Kidney (tissue), 22 donors: ENCODE measurements at places on chromosomes 13 and 19. TPM values are rescaled to one million over a fixed set of nuclear protein-coding genes. Genes with fewer than 3 reads are reported as not detected.

Gene TMC4
- 98.9 TPM for total RNA-seq

Gene ZNF181
- 13.4 TPM for total RNA-seq

GRCh38 chr19:16248380-16249023 lies 50.8 kb downstream of the AP1M1 start:
- DNase-seq: no peak
- no peaks in the 10 kb centered on the region for H3K4me1 ChIP-seq
- no peaks in the 10 kb centered on the region for H3K36me3 ChIP-seq
- H3K4me3 ChIP-seq: no peak overlapping the region
- no peak overlapping the region for H3K27ac ChIP-seq

DNA sequence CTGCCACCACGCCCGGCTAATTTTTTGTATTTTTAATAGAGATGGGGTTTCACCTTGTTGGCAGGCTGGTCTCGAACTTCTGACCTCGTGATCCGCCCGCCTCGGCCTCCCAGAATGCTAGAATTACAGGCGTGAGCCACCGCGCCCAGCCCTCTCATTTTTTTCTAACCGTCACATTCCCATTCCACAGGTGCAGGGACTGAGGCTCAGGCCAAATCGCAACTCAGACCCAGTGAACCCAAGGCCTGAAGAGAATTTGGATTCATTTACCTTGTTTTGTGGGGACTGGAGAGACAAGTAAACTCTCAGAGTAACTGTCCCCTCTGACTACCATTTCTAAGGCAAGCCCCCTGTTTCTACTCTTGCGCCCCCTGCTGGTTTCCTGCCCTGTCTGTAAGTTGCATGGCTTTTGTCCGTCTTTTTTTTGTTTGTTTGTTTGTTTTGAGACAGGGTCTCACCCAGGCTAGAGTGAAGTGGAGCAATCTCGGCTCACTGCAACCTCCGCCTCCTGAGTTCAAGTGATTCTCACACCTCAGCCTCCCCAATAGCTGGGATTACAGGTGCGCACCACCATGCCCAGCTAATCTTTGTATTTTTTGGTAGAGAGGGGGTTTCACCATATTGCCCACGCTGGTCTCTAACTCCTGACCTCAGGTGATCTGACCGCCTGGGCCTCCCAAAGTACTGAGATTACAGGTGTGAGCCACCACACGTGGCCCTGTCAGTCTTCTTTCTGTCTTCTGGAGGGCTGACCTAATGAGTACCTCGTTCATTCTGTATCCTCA lies 2.3 kb upstream of the STRN4 start:
- no peaks in the 10 kb centered on the region for H3K27me3 ChIP-seq
- H3K4me1 ChIP-seq: peaks cover 15% of the 10 kb centered on the region
- no peak overlapping the region for H3K4me3 ChIP-seq
- H3K36me3 ChIP-seq: no peaks in the 10 kb centered on the region
- DNase-seq: peak; percentile 83

GRCh38 chr13:80550971-80551441 lies 210.1 kb upstream of the SPRY2 start:
- H3K4me1 ChIP-seq: no peaks in the 10 kb centered on the region
- no peak overlapping the region for H3K27ac ChIP-seq
- H3K4me3 ChIP-seq: no peak overlapping the region
- H3K27me3 ChIP-seq: no peaks in the 10 kb centered on the region

Gene GSX1
- total RNA-seq: not detected

Gene CLDN10
- total RNA-seq: 144 TPM

- H3K27ac ChIP-seq: no peak overlapping the region
- H3K4me1 ChIP-seq: no peaks in the 10 kb centered on the region
- H3K27me3 ChIP-seq: no peaks in the 10 kb centered on the region
- DNase-seq: peak; percentile 29
Measured at GRCh38 chr13:27775943-27776342, 16.3 kb upstream of the GSX1 start.

Gene ATP1A3
- not detected for total RNA-seq

DNA sequence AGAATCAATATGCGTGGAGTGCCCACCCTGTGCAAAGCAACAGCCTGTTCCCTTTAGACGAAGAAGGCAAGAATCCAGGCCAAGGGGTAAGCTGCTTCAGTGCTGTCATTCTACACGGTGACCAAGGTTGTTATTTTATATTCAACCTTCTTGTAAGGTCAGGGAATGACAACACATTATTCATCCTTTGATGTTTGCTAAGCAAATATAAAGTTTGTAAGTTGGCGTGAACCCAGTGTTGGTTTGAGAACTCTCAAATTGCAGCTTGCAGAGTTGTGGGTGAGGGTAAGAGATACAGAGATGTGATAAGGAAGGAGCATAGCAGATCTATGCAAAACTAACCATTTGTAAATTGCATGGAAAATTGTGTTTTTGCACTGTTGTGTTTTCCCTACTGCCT lies 436.7 kb downstream of the FGF9 start:
- H3K4me1 ChIP-seq: no peaks in the 10 kb centered on the region
- peaks cover 3% of the 10 kb centered on the region for H3K27me3 ChIP-seq
- no peak overlapping the region for H3K4me3 ChIP-seq
- no peak for DNase-seq
- H3K36me3 ChIP-seq: no peaks in the 10 kb centered on the region
- H3K27ac ChIP-seq: no peak overlapping the region

Gene BEST2
- not detected for total RNA-seq

- DNase-seq: no peak
- H3K4me3 ChIP-seq: no peak overlapping the region
- no peaks in the 10 kb centered on the region for H3K4me1 ChIP-seq
- H3K27me3 ChIP-seq: no peaks in the 10 kb centered on the region
- H3K36me3 ChIP-seq: no peaks in the 10 kb centered on the region
Measured at GRCh38 chr13:41117869-41118268, 14.7 kb downstream of the KBTBD6 start.

Gene B3GNT3
- 36.2 TPM for total RNA-seq

- no peak overlapping the region for H3K27ac ChIP-seq
- DNase-seq: no peak
- H3K27me3 ChIP-seq: no peaks in the 10 kb centered on the region
- H3K4me3 ChIP-seq: no peak overlapping the region
- H3K36me3 ChIP-seq: no peaks in the 10 kb centered on the region
- H3K4me1 ChIP-seq: no peaks in the 10 kb centered on the region
Measured at GRCh38 chr13:19810996-19811881, 28.5 kb upstream of the PSPC1 start.

Gene LDLR
- total RNA-seq: 42.4 TPM

GRCh38 chr19:19459707-19460251 lies 54.3 kb downstream of the GATAD2A start:
- H3K4me1 ChIP-seq: peaks cover 8% of the 10 kb centered on the region
- peak; percentile 75 for DNase-seq
- H3K27me3 ChIP-seq: no peaks in the 10 kb centered on the region
- H3K27ac ChIP-seq: peak overlapping the region; percentile 87
- H3K4me3 ChIP-seq: no peak overlapping the region

- no peak overlapping the region for H3K27ac ChIP-seq
- no peaks in the 10 kb centered on the region for H3K27me3 ChIP-seq
- no peaks in the 10 kb centered on the region for H3K36me3 ChIP-seq
- H3K4me1 ChIP-seq: no peaks in the 10 kb centered on the region
- no peak for DNase-seq
- H3K4me3 ChIP-seq: no peak overlapping the region
Measured at GRCh38 chr13:90427322-90428272, 919.9 kb upstream of the MIR17HG start.

DNA sequence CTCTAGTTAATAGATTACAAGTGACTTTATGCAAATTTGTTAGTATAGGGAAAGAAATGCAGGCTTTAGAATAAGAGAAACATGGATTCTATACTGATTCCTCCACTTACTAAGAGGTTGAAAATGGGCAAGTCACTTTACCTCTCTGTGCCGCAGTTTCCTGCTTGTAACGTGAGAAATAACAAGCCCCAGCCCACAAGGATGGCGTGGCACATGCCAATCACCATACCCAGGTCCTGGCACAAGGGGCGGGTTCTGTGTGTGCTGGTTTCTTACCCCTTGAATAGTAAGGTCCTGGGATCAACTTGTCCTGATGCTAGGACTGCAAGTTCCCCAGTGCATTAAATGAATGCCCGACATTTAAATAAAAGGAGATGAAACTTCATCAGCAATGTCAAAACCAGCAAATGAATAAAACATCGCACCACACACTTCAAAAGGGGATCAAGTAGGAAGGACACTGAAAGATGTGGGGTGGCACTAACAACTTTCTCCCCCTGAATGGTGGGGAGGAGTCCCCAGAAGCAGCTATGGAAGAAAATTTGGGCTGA lies 7.9 kb upstream of the SIGLEC9 start:
- H3K36me3 ChIP-seq: no peaks in the 10 kb centered on the region
- no peak overlapping the region for H3K27ac ChIP-seq
- H3K4me3 ChIP-seq: no peak overlapping the region

GRCh38 chr19:18846862-18847548 lies 15.2 kb downstream of the UPF1 start:
- H3K27me3 ChIP-seq: no peaks in the 10 kb centered on the region
- H3K4me3 ChIP-seq: no peak overlapping the region
- no peak overlapping the region for H3K27ac ChIP-seq

GRCh38 chr13:43864921-43865320 lies 14.6 kb downstream of the CCDC122 start:
- no peak for DNase-seq
- H3K36me3 ChIP-seq: no peaks in the 10 kb centered on the region
- H3K27me3 ChIP-seq: no peaks in the 10 kb centered on the region
- no peak overlapping the region for H3K27ac ChIP-seq
- H3K4me3 ChIP-seq: no peak overlapping the region
- H3K4me1 ChIP-seq: no peaks in the 10 kb centered on the region

DNA sequence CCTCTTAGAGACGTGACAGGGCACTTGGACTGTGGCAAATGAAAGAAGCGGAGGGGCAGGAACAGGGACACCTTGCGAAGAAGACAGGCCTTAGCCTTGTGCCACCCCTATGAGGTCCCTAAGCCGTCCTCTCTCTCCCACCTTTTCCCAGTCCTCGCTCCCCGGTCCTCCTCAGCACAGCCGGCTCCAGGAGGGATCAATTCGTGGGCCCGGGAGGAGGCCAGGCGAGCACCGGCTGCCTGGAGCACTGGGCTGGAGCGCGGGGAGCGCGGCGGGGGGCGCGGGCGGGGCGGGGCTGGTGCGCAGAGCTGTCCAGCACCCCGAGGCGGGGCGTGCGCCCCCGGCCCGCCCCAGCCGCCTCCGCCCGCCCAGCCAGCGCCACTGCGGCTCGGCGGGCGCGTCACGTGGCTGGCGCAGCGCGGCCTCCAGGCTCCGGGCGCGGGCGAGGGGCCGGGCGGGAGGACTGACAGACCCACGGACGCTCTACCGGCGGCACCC lies at the start of gene LRP3:
Gene LRP3 (plus strand): TSS at position 466 of the 498 bp plus-strand sequence. CDS start 456 bp downstream, outside the sequence.
- no peaks in the 10 kb centered on the region for H3K4me1 ChIP-seq
- no peaks in the 10 kb centered on the region for H3K36me3 ChIP-seq
- no peak within 1 kb of the TSS for H3K27ac ChIP-seq
- H3K27me3 ChIP-seq: no peaks in the 10 kb centered on the region

Gene PRR22
- 4.2 TPM for total RNA-seq

- H3K36me3 ChIP-seq: no peaks in the 10 kb centered on the region
- H3K4me3 ChIP-seq: no peak overlapping the region
- no peak for DNase-seq
- no peaks in the 10 kb centered on the region for H3K27me3 ChIP-seq
- no peaks in the 10 kb centered on the region for H3K4me1 ChIP-seq
- H3K27ac ChIP-seq: no peak overlapping the region
Measured at GRCh38 chr13:29227576-29227975, 367.9 kb downstream of the SLC7A1 start.

DNA sequence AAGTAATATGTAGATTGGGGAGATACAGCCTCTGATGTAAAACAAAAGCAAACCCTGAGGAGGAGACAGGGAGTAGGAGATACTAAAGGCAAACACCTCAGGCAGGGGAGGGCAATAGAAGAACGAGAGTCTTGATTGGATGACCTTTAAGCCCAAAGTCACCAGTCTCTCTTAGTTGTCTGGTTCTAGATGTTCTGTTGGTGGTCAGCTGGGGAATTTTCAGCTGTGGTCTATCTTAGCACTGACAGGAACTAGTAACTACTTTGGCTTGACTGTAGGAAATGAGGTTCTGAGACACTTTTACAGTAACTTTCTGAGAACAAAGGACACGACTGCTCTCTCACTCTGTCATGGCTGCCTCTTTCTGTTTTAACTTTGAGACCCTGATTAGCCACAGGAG lies 290.7 kb upstream of the MIR17HG start:
- no peaks in the 10 kb centered on the region for H3K4me1 ChIP-seq
- H3K27me3 ChIP-seq: no peaks in the 10 kb centered on the region
- no peak overlapping the region for H3K4me3 ChIP-seq
- H3K27ac ChIP-seq: no peak overlapping the region
- no peaks in the 10 kb centered on the region for H3K36me3 ChIP-seq

- no peak for DNase-seq
- no peaks in the 10 kb centered on the region for H3K4me1 ChIP-seq
- H3K4me3 ChIP-seq: no peak overlapping the region
- H3K27ac ChIP-seq: no peak overlapping the region
Measured at GRCh38 chr13:44292545-44292944, 81.1 kb upstream of the SERP2 start.

Gene SLC39A3
- 31.1 TPM for total RNA-seq

Gene ZNF180
- total RNA-seq: 10.3 TPM

Gene CPT1C
- 6.0 TPM for total RNA-seq

DNA sequence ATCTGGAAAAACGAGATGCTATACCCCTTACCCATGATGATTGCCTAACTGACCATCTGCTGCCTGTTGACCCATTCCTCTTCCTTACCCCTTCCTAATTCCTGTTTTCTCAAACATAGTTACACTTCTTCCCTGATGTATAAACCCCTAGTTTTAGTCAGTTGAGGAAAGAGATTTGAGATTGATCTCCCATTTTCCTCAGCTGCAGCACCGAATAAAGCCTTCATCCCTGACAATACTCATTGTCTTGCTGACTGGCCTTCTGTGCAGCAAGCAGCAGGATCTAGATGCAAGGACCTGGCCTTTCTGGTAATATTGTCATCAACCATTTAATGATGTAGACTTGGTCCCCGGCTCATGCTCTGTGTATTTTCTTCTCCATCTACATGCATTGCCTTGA lies 999 bp upstream of the ZNF264 start:
- H3K27me3 ChIP-seq: no peaks in the 10 kb centered on the region
- peaks cover 8% of the 10 kb centered on the region for H3K36me3 ChIP-seq
- no peak overlapping the region for H3K27ac ChIP-seq

- H3K4me3 ChIP-seq: no peak overlapping the region
- H3K36me3 ChIP-seq: no peaks in the 10 kb centered on the region
- H3K4me1 ChIP-seq: no peaks in the 10 kb centered on the region
- peaks cover 3% of the 10 kb centered on the region for H3K27me3 ChIP-seq
- DNase-seq: no peak
Measured at GRCh38 chr19:35671818-35672217, 5.5 kb downstream of the UPK1A start.

- no peaks in the 10 kb centered on the region for H3K4me1 ChIP-seq
- no peak for DNase-seq
- no peak overlapping the region for H3K27ac ChIP-seq
- no peaks in the 10 kb centered on the region for H3K27me3 ChIP-seq
- no peak overlapping the region for H3K4me3 ChIP-seq
Measured at GRCh38 chr19:6041071-6041470, 63.1 kb upstream of the RANBP3 start.

- H3K27ac ChIP-seq: peak overlapping the region; percentile 1
- no peaks in the 10 kb centered on the region for H3K27me3 ChIP-seq
- H3K4me3 ChIP-seq: no peak overlapping the region
- no peak for DNase-seq
- peaks cover 10% of the 10 kb centered on the region for H3K36me3 ChIP-seq
Measured at GRCh38 chr19:3474010-3474409, 6.3 kb downstream of the SMIM24 start.
